ENCODE measurements at places on chromosomes 13 and 19.

GRCh38 chr19:548886-549830 is 5.3 kb downstream of the GZMM start:
- DNase-seq: no peak

GRCh38 chr13:40563350-40564125 is 102.9 kb downstream of the FOXO1 start:
- no peak for DNase-seq

DNA sequence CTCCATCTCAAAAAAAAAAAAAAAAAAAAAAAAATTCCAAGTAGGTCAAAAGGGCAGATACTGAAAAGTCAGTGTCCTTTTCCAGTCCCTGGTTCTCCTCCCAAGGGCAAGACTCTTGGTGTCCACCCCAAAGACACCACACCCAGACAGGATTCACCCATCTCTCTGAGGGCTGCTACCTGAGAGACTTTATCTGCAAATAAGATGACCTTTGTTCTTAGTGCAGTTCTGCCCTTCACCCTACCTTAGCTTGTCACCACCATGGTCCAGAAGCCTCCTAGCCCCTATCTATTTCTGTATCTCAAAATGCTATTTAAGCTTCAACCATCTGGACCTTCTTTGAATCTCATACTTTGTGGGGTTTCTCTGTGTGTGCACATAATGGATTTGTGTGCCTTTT is 4.2 kb upstream of the FBXO27 start:
- no peak for DNase-seq

GRCh38 chr13:63190219-63190618 is 1774.6 kb upstream of the PCDH20 start:
- DNase-seq: no peak

DNA sequence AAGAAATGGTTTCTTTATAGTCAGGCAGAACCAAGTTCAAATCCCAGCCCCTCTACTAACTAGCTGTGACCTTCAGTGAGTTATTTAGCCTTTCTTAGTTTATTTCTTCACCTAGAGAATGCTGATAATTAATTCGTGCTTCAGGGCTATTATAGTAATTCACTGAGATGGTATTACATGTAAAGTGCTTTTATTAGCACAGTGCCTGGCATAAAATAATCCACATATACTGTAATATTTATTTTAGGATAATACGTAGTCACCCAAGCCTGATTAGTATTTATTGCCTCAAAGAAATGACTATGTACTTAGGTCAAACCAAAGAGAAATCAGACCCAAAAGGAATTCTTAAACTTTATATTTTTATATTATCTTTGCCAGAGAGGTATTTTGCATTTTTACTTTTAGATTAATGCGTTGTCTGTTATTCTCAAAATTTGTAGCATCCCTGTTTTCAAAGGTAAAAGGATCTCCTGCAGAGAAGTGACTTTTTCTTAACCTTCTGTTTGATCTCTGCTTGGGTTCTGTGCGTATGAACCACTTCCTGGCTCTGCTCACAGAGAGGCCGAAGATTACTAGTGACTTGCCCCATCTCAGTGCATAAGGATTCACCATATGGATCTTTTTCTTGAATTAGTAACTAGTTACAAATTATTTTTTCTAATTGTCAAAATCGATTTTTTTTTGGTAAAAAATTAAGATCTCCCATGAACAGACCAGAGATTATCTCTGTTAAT is 19.7 kb downstream of the UBAC2 start:
- no peak for DNase-seq

DNA sequence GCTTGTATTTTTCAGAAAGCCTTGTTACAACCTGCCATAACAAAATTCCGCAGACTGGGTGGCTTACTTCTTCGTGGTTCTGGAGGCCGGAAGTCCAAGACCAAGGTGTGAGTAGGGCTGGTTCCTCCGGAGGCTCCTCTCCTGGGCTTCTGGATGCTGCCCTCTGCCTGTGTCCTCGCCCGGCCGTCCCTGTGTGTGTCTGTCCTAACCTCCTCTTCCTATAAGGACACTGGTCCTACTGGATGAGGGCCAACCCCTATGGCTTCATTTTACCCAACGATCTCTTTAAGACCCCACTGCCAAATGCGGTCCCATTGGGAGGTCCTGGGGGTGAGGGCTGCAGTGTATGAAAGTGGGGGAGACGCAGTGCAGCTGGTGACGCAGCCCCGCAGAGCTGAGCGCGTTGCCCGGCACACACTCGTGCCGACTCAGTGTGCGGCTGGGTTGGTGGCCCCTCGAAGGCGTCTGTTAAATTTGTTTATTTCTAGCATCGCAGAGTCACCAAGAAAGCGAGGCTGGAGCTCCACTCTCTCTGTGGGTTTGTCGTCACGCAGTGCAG is 116.7 kb downstream of the SOX1 start:
- DNase-seq: no peak

GRCh38 chr19:29810504-29810871 is 1.3 kb upstream of the CCNE1 start:
- peak; percentile 5 for DNase-seq

- no peak for DNase-seq
Measured at GRCh38 chr19:46922465-46922864, 61.7 kb downstream of the ARHGAP35 start.

DNA sequence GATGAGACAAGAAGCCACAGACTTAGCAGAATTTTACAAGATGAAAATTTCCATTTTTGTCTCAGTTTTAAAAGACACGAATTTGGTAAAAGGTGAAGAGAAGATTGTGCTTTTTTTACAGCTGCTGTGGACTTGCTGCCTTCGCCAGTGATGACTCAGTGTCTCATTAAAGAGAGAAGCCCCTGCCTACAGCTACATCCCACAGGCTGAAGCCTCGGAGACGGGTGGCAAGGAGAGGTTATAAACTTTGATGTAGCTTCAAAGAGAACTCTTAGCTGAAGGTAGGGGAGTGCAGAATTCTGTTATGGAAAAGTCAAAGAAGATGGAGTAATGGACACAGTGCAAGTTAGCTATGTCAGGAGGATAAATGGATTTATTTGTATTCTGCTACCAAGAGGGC is 683.4 kb upstream of the ARGLU1 start:
- no peak for DNase-seq

GRCh38 chr13:73520566-73521289 is 461.9 kb downstream of the KLF5 start:
- no peak for DNase-seq

GRCh38 chr19:16190198-16190597 is 5.0 kb downstream of the FAM32A start:
- no peak for DNase-seq

Data from effector memory CD8-positive, alpha-beta T cell (primary cell).